Keratinocyte (primary cell): ENCODE measurements at places on chromosomes 1 and 21. TPM values are rescaled to one million over a fixed set of nuclear protein-coding genes. Genes with fewer than 3 reads are reported as not detected.

- no peak overlapping the region for H3K4me3 ChIP-seq
- H3K36me3 ChIP-seq = no peaks in the 10 kb centered on the region
- H3K27ac ChIP-seq = no peak overlapping the region
- no peaks in the 10 kb centered on the region for H3K4me1 ChIP-seq
- no peak for DNase-seq
- H3K27me3 ChIP-seq = no peaks in the 10 kb centered on the region
Observed at GRCh38 chr1:244887281-244887680, 22.9 kb upstream of the HNRNPU start.

- no peaks in the 10 kb centered on the region for H3K36me3 ChIP-seq
- H3K4me1 ChIP-seq = peaks cover 17% of the 10 kb centered on the region
- peak; percentile 50 for DNase-seq
- no peaks in the 10 kb centered on the region for H3K27me3 ChIP-seq
- H3K4me3 ChIP-seq = no peak overlapping the region
Observed at GRCh38 chr1:209609791-209610630, 26.5 kb downstream of the CAMK1G start.

DNA sequence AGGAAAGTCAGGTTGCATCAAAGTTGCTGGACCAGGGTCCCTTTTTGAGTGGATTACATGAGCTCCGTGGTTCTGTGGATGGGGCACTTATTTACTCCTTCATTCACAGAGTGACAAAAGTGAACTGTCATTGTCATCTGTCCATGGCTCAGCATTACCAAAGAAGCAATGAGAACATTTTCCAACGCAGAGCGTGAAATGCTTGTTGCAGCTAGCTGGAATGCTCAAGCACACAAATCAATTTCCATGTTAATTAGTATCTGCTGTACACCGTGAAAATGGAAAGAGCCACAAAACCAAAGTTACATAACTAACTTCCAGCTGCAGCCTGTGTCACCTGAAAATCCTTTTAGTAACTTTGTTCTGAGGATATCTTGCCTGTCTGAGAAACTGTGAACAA is 78.9 kb downstream of the MT1HL1 start:
- DNase-seq = no peak
- no peaks in the 10 kb centered on the region for H3K4me1 ChIP-seq
- no peak overlapping the region for H3K4me3 ChIP-seq
- H3K27ac ChIP-seq = no peak overlapping the region

The HSD3B2 gene
- not detected in 3 replicates for polyA plus RNA-seq

GRCh38 chr1:7335224-7335879 is 435.7 kb upstream of the VAMP3 start:
- no peak overlapping the region for H3K4me3 ChIP-seq
- H3K27me3 ChIP-seq = no peaks in the 10 kb centered on the region
- peak overlapping the region; percentile 25 for H3K27ac ChIP-seq

DNA sequence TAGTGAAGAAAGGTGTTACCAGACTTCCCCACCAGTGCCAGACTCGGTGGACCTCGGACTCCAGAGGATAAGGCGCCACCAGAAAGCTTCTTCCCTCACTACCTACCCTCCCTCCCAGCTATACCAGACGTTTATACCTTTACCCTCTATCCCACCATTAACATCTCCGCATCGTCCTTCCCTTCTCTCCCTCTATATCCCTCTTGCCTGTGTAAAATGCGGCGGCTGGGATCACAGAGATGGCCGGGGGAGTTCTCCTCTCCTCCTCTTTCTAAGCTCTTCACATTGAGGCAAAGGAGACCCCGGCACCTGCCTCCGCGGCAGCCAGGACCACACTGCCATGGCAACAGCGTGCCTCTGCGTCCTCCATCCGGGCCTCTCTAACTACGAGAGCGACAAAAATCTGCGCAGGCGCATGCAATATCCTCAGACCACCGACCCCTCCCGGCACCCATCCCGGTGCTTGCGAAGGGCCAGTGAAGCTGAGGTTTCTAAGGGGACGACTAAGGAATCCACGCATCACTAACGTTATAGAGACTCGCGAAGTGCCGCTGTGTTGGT is at the start of gene CCDC181:
TSS of gene CCDC181 (minus strand) at position 394 of the 561 bp plus-strand sequence. CDS start 2,547 bp downstream, outside the sequence.
- H3K4me1 ChIP-seq = peaks cover 2% of the 10 kb centered on the region
- no peak within 1 kb of the TSS for H3K27ac ChIP-seq
- H3K36me3 ChIP-seq = no peaks in the 10 kb centered on the region
- no peak within 1 kb of the TSS for H3K4me3 ChIP-seq
- no peak for DNase-seq

The CR1 gene
- polyA plus RNA-seq = 0.01 to 0.12 TPM (median 0.09 TPM) in 3 replicates

- no peak overlapping the region for H3K27ac ChIP-seq
- DNase-seq = no peak
- H3K27me3 ChIP-seq = peaks cover 16% of the 10 kb centered on the region
Observed at GRCh38 chr1:27630859-27631491, 4.0 kb downstream of the FGR start.
